ENCODE measurements at places on chromosomes 12 and 14.

DNA sequence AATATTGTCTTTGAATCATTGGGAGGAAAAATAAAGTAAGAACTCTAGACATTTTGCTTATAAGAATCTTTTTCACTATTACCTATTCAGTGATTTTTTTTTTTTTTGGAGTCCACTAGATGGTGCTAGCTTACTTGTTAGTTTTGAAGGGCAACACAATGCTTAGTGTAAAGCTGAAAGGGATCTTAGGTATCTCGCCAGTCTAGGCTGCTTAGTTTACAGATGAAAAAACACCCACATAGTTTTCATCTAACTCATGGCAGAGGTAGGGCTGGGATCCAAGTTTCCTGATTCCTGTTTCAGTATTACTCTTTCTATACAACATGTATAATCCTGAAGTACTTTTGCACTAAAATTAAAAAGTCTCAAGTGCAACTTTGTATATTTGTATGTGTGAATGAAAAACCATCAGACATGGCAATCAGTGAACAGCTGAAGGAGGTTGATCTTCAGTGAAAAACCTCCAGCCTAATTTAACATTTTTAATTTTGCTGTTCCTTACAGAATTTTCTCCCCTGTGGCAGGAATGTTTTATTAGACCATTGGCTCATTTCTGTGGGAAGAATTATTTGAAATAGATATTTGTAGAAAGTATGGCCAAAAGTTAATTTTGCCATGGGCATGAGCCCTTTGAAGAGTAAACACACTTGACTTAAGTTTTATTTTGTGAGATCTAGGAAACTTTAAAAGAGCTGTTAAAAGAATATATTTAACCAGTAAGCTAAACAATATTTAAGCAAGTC lies 40.7 kb downstream of the LRRIQ1 start:
- peak; percentile 44 for DNase-seq

DNA sequence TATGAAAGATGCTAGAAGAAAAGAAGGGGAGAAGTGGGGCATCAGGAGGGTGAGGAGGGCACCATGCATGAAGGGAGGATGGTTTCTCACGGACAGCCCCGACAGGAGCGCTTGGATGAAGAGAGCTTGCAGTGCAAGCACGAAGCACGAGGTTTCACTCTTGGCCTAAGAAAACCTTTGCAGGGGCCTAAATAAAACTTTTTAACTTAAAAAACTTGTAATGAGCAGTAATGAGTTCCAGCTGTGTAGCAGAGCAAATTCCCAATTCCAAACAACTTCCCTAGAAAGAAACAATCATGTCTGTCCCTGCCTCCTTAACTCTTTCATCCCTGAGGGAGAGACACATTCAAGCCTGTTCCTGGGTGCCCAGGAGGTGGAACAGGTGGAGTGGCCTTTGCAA lies 119.5 kb downstream of the PAH start:
- no peak for DNase-seq

DNA sequence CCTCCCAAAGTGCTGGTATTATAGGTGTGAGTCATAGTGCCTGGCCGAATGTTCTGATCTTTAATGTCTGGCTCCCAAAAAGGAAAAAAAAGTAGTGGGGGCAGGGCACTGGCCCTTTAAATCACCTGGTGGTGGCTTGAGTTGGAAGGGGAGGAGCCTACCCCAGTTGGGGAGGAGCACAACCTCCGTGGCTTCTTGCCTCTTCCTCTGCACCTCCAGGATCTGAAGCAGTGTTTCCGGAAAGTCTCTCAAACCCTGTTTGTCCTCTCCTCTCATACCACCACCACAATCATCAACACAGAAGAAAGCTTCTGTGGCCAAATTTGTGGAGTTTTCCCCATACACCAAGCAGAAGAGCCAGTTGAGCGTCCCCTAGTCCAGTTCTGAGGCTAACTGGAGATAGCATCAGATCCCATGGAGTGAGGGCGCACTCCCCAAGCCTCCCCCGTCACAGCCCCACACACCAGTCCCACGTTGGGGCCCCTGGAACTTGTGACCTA lies 24.3 kb upstream of the RCOR1 start:
- peak; percentile 50 for DNase-seq

GRCh38 chr14:39005044-39005880 lies 97.8 kb downstream of the SEC23A start:
- DNase-seq = no peak

DNA sequence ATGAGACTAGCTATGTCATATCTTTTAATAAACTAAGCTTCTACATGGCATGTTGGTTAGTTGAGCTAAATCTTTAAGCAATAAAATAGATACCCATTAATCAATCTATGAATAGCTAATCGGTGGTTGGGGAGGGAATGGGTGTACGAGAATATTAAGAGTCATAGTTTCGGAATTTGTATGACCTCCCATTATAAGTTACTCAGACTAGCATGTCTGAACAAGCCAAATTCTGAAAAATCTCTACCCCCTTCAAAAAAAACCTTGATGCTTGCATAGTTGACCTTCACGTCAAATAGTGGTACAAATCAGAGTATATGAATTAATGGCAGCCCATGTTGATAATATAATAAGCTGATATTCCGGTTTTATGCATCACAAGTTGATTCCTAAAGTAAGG lies 60.0 kb downstream of the PLEKHG7 start:
- no peak for DNase-seq

DNA sequence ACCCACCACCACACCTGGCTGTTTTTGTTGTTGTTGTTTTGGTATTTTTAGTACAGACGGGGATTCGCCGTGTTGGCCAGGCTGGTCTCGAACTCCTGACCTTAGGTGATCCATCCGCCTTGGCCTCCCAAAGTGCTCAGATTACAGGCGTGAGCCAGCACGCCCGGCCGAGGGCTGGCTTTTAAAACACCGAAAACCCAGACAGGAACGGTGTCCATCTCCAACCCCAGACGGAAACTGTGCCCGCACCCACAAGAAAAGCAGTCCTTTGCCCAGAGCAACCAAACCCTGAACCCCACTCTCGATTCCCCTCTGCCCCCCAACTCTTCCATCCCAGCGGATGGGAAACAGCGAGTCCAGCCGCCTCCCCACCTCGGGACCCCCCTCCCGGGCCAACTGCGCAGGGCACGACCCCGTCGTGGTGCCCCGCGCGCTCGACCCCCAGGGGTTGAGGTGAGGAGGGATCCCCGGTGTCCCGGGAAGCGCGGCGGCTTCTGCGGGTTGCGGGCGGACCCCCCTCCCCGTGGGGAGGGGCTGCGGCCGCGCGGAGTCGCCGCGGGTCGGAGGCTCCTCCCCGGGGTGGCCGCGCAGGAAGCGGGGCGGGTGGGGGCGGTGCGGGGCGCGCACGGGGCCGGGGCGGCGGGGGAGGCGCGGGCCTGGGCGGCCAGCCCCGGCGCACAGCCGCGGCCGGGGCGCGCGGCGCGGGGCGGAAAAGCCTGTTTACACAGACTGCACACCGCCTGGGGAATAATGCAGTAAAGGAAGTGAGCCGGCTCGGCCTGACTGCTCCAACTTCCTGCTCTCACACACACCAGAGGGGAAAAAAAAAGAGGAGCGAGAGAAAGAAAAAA lies at the start of gene ELK3:
Gene ELK3, plus strand, starts transcription at position 651 of the 851 bp plus-strand sequence.
- DNase-seq = peak; percentile 56

DNA sequence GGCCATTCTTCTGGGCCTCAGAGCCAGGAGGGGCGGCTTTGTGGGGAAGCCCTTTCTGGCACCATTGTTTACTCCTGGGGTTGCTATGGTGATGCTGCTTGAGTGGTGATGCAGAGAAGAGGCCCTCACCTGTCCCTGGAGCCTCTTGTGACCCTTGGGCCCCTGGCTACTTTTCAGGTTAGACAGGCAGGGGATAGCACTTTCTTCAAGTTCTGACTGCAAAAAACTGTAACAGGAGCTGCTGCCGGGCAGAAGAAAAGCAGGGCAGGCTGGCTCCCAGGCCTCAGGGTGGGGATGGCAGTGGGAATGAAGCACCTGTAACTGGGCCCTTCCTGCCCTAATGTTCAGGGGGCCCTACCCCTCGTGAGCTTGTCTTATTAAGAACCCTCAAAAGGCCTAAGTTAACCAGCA lies at the start of gene TEX52:
Gene TEX52, minus strand, starts transcription at position 19 of the 411 bp plus-strand sequence. Its CDS starts 13 bp downstream, at position 6.
- no peak for DNase-seq

DNA sequence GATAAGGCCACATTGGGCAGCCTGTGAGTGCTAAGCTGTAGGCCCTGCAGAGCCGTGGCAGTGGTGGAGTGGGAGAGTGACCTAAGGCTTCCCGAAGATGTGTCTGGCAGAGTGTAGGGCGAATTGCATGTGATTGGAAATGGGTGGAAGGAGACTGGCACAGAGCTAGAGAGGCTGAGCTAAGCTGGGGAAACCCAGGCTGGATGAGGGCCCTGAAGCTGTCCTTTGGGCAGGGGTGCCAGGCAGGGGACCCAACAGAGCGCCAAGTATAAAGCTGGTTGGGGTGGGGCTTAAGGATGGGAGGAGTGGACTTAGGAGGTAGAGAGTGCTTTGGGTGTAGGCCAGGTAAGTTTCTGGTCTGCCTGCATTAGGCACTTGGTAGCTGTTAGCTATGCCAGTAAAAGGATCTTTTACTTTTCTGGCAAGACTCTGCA lies 47.9 kb downstream of the WDR20 start:
- DNase-seq = no peak

GRCh38 chr12:75474116-75474515 lies 6.4 kb upstream of the GLIPR1 start:
- DNase-seq = no peak

- no peak for DNase-seq
Observed at GRCh38 chr12:130224613-130225012, 62.3 kb downstream of the FZD10 start.

DNA sequence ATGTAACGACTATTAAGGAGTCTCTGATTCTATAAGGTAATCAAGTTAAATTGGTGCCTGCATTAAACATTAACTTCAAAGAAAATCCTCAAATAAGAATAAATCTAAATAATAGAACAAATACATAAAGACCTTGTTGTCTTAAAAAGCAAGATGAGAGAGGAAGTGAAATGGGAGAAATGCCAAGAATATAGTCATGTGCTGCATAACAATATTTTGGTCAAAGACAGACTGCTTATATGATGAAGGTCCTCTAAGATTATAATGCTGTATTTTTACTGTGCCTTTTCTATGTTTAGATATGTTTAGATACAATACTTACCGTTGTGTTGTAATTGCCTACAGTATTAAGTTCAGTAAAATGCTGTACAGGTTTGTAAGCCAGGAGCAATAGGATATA lies 213.6 kb downstream of the C12orf42 start:
- no peak for DNase-seq

DNA sequence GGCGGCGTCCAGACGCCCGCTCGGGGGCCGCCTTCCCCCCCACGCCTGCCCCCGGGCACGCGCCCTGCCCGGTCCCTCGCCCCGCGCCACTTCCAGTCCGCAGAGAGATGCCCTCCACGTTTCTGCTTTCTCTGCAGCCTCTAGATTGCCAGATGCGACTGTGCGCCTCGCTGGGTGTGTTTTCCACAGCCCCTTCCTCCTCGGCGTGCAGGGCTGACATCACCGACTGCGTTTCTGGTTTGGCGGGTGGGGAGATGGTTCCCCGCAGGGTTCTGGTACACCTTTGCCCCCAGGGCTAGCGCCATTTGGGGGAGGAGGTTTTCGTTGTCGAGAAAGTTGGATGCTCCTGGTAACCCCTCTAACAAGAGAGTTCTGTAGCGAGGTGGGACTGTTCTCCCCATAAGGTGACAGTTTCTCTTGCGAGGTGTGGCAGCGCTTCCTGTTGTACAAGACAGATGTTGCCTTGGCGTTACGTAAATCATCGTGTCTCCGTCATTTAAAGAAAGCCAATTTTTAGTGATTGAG lies 1.5 kb downstream of the CALM1 start:
- no peak for DNase-seq

DNA sequence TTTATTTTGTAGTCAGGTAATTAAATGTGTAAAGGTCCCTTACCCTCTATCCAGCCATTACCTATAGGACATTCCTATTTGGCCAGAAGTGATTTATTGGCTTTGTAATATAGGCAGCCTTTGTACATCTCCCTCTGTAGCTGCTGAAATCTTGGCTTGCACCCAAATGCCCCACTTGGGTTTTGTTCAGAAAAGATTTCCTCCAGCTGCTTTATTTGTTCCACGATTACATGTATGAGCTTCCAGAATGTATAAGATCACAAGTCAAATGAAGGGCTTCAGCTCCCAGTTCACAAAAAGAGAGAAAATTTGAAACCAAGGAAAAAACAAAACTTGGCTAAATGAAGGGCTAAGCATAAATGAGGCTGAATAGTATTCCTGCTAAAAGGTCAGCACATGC lies 103.4 kb downstream of the EFCAB11 start:
- no peak for DNase-seq

DNA sequence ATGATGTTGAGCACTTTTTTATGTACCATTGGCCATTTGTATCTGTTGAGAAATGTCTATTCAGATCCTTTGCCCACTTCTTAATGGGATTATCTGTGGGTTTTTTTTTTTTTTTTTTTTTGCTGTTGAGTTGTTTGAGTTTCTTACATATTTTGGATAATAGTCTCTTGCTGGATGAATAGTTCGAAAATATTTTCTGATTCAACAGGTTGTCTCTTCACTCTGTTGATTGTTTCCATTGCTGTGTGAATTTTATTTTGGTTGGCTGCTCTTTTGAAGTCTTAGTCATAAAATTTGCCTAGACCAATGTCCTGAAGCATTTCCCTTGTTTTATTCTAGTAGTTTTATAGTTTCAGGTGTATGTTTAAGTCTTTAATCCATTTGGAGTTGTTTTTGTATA lies 64.5 kb downstream of the CAND1 start:
- no peak for DNase-seq

DNA sequence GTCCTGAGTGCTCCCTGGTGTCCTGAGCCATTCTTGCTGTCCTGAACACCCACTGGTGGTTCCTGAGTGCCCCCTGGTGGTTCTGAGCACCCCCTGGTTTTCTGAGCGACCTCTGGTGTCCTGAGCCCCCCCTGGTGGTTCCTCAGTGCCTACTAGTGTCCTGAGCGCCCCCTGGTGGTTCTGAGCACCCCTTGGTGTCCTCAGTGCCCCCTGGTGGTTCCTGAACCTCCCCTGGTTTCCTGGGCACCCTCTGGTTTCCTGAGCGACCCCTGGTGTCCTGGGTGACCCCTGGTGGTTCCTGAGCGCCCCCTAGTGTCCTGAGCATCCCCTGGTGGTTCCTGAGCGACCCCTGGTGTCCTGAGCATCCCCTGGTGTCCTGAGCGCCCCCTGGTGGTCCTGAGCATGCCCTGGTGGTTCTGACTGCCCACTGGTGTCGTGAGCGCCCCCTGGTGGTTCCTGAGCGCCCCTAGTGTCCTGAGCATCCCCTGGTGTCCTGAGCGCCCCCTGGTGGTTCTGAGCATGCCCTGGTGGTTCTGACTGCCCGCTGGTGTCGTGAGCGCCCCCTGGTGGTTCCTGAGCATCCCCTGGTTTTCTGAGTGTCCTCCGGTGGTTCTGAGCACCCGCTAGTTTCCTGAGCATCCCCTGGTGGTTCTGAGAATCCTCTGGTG lies 473.1 kb downstream of the TMEM121 start:
- no peak for DNase-seq

- DNase-seq = no peak
Observed at GRCh38 chr14:99936056-99936455, 129.2 kb upstream of the EVL start.

- DNase-seq = no peak
Observed at GRCh38 chr14:63981569-63981968, 128.8 kb downstream of the SYNE2 start.
